Hematopoietic multipotent progenitor cell treated with erythropoietin and hydrocortisone succinate and interleukin-3 and kit ligand, for 17 days (in vitro differentiated cells): ENCODE measurements at places on chromosomes 2 and 18.

DNA sequence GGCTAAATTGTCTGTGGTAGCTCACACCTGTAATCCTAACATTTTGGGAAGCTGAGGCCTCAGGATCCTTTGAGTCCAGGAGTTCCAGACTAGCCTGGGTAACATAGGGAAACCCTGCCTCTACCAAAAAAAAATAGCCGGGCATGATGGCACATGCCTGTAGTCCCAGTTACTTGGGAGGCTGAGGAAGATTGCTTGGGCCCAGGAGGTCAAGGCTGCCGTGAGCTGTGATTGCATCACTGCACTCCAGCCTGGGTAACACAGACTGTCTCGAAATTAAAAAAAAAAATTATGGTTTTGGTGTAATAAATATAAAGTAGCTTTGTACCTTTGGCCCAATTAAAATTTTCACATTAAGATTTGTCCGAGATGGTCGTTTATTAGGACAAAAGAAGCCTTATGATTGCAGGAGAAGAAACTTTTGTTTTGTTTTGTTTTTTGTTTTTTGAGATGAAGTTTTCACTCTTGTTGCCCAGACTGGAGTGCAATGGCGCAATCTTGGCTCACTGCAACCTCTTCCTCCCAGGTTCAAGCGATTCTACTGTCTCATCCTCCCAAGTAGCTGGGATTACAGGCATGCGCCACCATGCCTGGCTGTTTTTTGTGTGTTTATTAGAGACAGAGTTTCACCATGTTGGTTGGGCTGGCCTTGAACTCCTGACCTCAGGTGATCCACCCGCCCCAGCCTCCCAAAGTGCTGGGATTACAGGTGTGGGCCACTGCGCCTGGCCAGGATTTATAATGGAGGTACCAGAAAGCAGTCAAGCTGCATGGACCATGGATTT is 4.1 kb downstream of the MTA3 start:
- no peak for DNase-seq

DNA sequence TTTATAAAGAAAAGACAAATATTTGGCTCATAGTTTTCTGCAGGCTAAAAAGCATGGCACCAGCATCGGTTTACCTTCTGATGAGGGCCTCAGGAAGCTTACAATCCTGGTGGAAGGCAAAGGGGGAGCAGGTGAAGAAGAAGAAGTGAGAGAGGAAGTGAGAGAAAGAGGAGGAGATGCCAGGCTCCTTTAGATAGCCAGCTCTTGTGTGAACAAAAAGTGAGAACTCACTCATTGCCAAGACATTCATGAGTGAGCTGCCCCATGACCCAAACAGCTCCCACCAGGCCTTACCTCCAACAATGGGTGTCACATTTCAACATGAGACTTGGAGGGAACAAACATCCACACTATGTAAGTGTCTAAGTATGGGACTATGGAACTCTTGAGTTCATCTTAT is 14.3 kb downstream of the CCDC150 start:
- no peak for DNase-seq

GRCh38 chr18:31407649-31408048 is 31.1 kb downstream of the DSG4 start:
- no peak for DNase-seq

GRCh38 chr2:110105608-110106467 is 9.8 kb downstream of the MALL start:
- DNase-seq = no peak

DNA sequence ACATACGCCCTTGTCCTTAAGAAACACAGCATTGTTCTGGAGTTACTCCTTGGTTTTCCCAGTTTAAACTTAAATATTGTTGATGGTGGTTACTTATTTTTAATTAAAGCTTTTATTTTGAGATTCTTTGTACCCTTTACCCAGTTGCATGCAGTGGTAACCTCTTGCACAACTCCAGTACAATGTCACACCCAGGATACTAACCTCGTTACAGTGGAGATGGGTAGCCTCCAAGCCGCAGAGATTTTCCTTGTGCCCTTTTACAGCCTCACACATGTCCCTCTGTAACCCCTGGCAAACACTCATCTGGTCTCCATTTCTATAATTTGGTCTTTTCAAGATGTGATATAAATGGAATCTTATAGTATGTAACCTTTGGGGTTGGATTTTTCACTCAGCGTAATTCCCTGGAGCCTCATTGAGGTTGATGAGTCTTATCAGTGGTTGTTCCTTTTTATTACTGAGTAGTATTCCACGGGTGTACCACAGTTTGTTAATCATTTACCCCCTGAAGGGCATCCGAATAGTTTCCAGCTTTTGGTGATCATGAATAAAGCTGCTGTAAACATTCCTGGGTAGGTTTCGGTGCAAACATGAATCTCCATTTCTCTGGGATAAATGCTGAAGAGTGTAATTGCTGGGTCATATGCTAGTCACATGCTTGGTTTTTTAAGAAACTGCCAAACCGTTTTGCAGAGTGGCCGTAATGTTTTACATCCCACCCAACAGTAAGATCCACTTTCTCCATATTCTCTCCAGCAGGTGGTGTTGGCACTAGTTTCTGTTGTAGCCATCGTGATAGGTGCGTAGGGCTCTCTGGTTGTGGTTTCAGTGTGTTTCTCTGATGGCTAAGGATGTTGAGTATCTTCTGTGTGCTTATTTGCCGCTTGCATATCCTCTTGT is 68.6 kb downstream of the DGKD start:
- no peak for DNase-seq

- no peak for DNase-seq
These were observed 87.2 kb downstream of the ASXL3 start for GRCh38 chr18:33665187-33665586.

DNA sequence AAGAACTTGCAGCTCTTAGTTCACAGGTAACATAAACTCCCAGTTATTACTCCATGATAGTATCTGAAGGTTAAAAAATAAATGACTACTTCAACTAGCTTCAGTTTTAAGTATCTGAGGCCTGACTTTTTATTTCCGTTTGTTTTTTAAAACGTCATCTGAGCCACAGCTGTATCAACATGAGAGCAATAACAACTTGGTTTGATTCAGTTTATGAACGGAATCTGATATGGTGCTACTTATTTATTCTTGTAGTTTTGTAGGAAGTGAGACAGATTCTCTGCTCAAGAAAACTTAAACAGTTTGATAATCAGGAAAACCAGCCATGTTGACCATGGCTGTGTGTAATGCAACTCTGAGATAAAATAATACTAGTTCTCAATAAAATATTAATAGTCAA is 34.9 kb downstream of the NAB1 start:
- no peak for DNase-seq

DNA sequence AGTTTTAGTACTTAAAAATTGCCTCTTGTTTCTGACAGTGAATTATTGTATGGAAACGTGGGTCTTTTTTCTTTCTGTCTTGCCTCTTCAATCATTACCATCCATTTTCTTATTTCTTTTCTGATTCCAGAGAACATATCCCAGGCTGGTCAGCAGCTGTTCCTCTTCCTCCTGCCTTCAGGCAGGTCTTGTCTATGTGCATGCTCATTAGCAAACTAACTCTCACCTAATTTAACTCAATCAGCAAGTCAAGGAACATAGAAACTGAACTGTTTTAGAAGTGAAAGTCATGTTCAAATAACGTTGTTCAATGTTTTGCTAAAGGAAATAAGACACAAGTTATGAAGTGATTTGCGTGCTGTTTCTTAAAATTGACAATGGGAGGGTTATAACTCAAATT is 241.5 kb downstream of the PTGR3 start:
- DNase-seq = no peak

GRCh38 chr2:43854671-43855070 is 15.9 kb downstream of the ABCG8 start:
- DNase-seq = no peak

DNA sequence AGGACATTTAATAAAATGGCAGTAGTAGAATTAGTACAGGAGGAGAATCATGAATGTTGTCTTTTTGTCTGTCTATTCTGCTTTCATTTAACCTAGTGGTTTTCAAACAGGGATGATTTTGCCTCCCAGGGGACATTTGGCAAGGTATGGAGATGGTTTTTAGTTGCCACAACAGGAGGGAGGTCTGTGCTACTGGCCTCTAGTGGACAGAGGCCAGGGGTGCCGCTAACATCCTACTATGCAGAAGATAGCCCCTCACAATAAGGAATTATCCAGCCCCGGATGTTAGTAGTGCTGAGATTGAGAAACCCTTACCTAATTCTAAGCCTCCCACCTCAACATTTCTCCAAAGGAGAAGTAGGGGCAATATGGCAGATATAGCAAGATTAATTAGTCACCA is 18.3 kb downstream of the FASTKD2 start:
- DNase-seq = no peak

DNA sequence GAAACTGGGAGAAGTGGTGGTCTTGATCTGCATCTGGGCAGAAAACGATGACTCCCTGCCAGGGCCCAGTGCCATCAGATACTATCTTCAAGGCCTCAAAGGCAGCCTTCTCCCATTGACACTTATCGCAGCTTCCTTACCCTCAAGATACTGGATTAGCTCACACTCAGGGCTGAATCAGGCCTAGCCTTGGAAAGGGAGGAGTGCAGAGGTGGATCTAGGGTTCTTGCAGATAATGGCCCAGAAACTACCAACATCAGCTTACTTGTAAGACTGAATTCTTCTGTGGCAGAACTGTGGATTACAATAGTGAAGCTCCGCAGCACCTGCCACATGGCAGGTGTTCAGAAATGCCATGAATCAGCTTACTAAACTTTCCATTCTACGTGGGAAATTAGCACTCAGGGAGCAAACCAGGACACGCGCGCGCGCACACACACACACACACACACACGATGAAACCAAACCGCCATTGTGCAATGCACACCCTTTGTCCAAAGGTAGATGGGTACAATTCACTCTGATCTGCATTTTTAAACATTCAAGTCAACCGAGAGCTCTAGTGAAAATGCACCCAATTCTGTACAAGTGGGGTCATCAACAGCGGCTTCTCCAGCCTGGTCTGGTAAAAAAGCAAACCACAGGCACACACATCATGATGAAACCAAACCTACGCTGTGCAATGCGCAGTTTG is 26.3 kb upstream of the TMEM182 start:
- DNase-seq = no peak

- DNase-seq = no peak
These were observed 109.7 kb downstream of the FOXI3 start for GRCh38 chr2:88342749-88343148.

DNA sequence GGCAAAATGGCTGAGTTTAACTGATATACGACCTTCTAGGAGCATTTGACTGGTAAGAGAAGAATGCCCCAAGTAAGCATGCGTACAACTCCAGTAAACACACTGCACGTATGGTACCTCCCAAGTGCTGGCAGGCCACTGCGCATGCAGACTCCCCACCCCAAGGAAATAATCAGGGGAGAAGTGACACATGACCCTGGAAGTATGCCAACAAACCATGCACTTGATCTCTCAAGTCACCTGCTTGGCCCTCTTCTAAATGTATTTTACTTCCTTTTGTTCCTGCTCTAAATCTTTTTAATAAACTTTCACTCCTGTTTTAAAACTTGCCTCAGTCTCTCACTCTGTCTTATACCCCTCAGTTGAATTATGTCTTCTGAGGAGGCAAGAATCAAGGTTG is 129.8 kb upstream of the COL5A2 start:
- no peak for DNase-seq

GRCh38 chr2:96799623-96799935 is 16.5 kb upstream of the CNNM3 start:
- no peak for DNase-seq

DNA sequence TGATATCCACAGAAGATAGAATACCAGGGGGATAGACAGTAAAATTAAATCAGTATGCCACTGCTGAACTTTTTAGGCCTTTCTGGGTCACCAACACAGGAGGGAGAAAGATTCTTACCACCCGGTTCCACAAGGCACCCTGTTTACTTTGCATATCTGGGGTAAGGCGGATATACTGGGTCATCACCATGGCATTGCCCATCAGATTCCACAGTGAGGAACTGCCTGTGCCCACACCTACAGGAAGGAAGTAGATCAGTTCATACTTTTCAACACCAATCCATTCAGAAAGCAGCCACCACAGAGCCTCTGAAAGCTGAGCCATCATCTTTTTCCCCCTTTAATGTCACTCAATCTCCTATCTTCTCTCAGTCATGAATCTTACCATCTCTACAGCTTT is 2.0 kb downstream of the LMAN2L start:
- no peak for DNase-seq

DNA sequence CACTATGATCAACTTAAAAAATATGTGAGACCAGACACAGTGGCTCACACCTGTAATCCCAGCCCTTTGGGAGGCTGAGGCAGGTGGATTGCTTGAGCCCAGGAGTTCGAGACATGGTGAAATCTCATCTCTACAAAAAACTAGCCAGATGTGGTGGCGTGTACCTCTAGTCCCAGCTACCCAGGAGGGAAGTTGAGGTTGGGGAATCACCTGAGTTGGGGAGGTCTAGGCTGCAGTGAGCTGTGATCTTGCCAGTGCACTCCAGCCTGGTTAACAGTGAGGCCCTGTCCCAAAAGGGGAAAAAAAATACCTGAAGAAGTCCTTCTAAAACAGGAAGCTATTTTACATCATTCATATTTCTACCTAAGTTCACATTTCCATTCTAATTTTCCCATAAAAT is 144.0 kb downstream of the EML6 start:
- DNase-seq = no peak

GRCh38 chr2:6723865-6724604 is 141.7 kb downstream of the CMPK2 start:
- DNase-seq = no peak

- DNase-seq = no peak
These were observed 4.4 kb downstream of the FOSL2 start for GRCh38 chr2:28397043-28397381.

- DNase-seq = no peak
These were observed 12.1 kb upstream of the ERCC3 start for GRCh38 chr2:127305990-127306585.

DNA sequence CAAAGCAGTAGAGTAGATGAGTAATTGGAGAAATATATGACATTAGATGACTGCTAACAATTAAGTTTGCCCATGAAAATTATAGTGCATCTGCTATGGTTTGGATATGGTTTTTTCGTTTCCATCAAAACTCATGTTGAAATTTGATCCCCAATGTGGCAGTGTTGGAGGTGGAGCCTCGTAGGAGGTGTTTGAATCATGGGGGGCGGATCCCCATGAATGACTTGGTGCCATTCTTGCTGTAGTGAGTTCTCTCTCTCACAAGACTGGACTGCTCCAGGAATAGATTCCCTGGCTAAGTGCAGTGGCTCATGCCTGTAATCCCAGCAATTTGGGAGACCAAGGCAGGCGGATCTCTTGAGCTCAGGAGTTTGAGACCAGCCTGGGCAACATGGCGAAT is 9.7 kb upstream of the CUL3 start:
- no peak for DNase-seq

- DNase-seq = no peak
These were observed 247.6 kb downstream of the RPRM start for GRCh38 chr2:153230977-153231376.

- DNase-seq = no peak
These were observed 160.0 kb downstream of the OSR1 start for GRCh38 chr2:19198381-19198780.

GRCh38 chr2:157355618-157356017 is 30.0 kb upstream of the ERMN start:
- no peak for DNase-seq

- DNase-seq = no peak
These were observed 629.6 kb upstream of the VRK2 start for GRCh38 chr2:57417007-57417406.

- DNase-seq = no peak
These were observed 226.2 kb downstream of the ACKR3 start for GRCh38 chr2:236795861-236796219.

GRCh38 chr18:34482204-34482603 is 227.9 kb upstream of the DTNA start:
- DNase-seq = no peak
